Choroid plexus epithelial cell (primary cell): ENCODE measurements at places on chromosomes 5 and 9.

DNA sequence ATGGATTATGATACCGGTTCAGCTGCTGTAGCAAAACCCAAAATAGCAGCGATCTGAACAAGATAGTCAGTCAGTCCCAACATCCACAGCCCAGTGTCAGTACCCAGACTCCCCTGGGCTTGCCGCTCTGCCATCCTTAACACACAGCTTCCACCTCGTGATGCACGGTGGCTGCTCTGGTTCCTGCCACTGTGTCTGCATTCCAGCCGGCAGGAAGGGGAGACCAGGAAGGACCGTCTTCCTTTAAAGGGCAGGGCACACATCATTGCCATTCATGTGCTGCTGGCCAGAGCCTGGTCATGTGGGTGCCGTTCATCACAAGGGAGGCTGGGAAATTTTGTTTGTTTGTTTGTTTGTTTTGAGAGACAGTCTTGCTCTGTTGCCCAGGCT, 131.0 kb upstream of the IER5L start:
- no peak for DNase-seq

- peak; percentile 16 for DNase-seq
These were observed 144.6 kb downstream of the CACNA1B start for GRCh38 chr9:138022121-138022741.

- peak; percentile 89 for DNase-seq
These were observed 505.6 kb downstream of the TLE1 start for GRCh38 chr9:81183761-81184160.

GRCh38 chr5:5454391-5454790, 31.9 kb downstream of the ICE1 start:
- no peak for DNase-seq

GRCh38 chr5:82100303-82101077, 128.7 kb downstream of the ATG10 start:
- peak; percentile 77 for DNase-seq

- DNase-seq: no peak
These were observed 289.3 kb downstream of the FANCC start for GRCh38 chr9:95027914-95028852.

GRCh38 chr5:87268970-87269377, 1.3 kb downstream of the RASA1 start:
- DNase-seq: no peak

DNA sequence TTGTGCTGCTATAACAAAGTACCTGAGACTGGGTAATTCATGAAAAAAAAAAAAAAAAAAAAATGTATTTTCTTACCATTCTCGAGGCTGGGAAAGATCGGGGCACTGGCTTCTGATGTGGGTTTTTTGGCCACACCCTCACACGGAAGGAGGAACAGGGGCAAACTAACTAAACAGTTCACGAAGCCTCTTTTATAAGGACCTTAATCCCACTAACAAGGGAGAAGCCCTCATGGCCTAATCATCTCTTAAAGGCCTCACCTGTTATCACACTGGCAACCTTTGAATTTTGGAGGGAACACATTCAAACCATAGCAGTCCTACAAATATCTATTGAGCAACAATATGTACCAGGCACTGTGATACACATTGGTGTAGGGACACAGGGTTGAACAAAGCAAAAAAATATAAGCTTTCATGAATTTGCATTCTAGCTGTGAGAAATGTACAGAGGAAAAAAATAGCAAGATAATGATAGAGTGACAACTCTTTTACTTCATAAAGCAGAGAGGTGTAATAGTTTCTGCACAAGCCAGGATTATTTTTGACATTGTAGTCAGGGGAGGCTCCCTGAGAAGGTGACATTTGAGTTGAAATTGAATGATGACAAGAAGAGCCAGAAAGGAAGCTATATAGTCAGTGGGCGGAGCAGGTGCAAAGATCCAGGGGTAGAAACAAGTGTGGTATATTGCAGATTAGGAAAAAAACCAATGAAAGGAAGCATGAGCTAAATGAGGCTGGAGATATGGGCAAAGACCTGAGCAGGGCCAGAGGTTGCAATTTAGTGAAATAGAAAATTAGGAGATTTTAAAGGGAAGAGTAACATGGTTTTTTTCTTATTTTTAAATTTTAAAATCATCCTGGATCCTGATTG, 68.1 kb upstream of the GRAMD2B start:
- peak; percentile 38 for DNase-seq

- DNase-seq: no peak
These were observed 132.4 kb downstream of the DAB2IP start for GRCh38 chr9:121783521-121784507.

DNA sequence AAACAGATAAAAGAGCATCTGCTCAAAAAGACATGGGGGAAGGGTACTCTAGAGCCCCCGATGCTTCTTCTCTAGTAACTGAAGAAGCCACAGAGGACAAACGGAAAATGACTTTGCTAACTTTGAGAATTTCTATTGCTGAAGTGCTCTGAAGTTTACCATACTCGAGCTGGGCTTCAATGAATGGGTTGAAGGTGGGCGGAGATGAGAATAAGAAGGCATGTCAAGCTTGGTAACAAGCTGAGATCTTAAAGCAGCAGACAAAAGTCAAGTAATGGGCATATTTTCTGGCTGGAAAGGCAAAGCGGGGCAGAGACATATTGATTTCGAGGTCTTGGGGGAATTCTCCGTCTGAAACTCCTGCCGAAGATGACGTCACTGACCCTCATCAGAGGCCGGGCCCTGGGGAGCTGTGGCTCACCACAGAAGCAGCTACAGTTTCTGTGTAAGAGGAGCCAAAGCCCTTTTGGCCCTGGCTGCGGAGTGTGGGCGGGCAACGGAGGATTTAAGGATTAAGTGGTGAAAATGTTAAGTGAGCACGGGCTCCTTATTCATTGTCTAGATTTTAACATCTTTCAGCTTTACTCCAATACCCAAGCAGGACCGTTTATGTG, 115.8 kb upstream of the SLIT3 start:
- peak; percentile 82 for DNase-seq

- no peak for DNase-seq
These were observed 63.5 kb downstream of the ZNF354C start for GRCh38 chr5:179123491-179124272.

GRCh38 chr5:79021753-79022152, 36.6 kb upstream of the ARSB start:
- DNase-seq: no peak

- no peak for DNase-seq
These were observed 14.1 kb upstream of the NUP214 start for GRCh38 chr9:131111186-131111853.

DNA sequence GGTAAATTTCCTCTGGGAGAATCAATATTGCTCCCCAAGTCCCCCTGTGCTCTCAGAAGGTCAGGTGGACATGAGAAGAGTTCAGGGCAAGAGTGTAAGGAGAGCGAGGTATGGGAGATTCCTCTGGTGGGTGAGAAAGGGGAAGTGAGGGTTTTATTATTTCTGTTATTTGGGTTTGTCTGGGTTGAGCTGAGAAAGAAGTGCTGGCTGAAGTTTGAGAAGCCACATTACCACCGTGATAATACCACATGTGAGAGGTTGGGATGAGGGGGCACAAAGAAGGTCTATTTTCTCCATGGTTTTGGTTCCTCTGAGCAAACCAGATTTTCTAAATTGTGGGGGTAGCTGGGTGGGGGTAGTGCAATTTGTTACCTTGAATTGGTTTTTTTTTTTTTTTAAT, 350.4 kb downstream of the OSTF1 start:
- DNase-seq: no peak

DNA sequence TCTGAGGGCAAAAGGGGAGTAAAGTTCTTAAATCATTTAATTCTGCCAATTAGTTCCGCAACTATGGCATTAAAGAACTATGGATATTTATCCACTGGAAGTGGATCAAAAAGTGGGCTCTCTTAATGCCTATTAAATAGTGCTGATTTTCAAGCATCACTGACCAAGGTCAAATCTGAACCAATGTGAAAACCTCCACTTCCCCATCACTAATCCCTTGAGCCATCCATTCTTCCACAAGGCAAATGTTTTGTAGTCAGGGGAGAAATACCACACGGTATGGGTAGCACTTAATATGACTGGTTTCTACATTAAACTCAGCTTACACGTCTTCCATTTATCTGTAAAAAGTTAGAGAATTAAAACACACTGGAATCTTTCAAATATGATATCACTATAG, 57.6 kb downstream of the MLLT3 start:
- no peak for DNase-seq

DNA sequence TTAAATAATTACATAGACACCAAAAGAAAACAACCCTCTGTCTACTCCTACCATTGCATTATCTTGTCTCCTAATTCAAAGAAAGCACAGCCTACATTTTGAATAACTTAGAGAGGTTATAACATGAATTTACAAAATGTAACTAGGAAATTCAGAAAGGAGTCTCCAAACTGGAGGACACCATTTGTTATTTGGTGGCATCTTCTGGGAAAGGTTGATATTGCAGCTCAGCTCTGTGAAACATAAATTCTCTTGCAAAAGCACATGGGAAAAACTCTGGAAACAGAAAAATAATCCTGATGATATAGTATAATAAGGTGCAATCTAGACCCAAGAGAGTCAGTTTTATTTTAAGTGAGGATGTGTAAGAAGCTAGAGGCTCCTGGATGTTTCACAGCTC, 215.3 kb downstream of the MLLT3 start:
- peak; percentile 30 for DNase-seq

DNA sequence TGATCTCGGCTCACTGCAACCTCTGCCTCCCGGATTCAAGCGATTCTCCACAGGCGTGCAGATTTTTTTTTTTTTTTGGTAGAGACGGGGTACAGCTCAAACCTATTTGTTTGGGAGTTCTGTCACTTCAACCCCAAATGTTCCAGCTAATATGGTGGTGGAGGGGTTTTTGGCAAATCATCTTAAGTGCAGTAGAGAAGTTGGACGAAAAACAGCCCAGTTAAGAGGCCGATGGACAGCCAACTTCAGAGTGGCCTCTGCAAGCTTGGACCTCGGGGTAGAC, 756 bp upstream of the PRR7 start:
- DNase-seq: no peak

GRCh38 chr9:129595903-129596540, 24.9 kb downstream of the C9orf50 start:
- no peak for DNase-seq

GRCh38 chr9:123319541-123320339, 36.3 kb upstream of the CRB2 start:
- DNase-seq: no peak

GRCh38 chr5:133406977-133407632, 205.2 kb downstream of the FSTL4 start:
- no peak for DNase-seq

DNA sequence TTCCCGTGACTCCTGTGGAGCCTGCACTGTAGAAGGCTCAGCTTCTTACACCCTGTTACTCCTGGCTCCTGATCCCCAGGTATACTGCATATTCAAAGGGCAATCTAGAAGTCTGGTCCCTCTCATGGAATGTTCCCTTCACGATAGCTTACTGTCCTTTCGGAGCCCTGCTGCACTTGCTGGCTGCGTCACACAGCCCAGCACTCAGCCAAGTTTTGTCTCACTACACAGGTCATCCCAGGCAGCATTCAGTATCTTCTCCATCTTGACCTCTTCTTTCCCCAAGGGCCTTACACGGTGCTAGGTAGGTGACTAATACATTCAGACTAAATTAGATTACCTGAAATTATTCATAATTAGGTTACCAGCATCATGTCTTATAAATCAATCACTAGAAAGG, 123.7 kb downstream of the WDR41 start:
- no peak for DNase-seq

DNA sequence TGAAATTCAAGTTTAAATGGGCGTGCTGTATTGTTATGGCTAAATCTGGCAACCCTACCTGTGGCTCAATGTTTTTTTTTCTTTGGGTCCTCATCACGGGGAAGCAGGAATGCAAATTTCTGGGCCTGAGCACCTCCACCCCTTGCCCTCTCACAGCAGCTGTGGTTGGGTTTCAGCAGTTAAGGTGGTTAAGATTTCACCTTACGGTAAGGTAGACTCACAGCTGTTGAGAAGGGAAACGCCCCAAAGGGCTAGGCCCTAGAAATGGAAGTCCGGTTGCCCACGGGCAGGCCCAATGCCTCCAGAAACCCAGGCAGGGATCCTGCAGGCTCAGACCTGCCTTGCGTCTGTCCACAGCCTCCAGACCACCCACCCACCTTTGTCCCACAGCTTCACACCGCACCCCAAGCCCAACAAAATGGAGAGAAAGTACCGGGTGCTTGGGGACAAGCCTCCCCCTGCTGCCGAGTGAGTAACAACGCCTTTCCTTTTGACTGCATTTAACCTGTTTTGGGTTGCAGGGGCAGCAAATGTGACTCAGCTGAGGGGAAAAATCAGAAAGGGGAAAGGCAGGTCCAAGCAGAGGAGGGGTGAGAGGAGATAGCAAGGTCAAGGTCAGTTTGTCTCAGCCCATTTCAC, 48.1 kb upstream of the TDRD7 start:
- no peak for DNase-seq

- peak; percentile 58 for DNase-seq
These were observed 5.5 kb downstream of the FOXD1 start for GRCh38 chr5:73442996-73443627.

DNA sequence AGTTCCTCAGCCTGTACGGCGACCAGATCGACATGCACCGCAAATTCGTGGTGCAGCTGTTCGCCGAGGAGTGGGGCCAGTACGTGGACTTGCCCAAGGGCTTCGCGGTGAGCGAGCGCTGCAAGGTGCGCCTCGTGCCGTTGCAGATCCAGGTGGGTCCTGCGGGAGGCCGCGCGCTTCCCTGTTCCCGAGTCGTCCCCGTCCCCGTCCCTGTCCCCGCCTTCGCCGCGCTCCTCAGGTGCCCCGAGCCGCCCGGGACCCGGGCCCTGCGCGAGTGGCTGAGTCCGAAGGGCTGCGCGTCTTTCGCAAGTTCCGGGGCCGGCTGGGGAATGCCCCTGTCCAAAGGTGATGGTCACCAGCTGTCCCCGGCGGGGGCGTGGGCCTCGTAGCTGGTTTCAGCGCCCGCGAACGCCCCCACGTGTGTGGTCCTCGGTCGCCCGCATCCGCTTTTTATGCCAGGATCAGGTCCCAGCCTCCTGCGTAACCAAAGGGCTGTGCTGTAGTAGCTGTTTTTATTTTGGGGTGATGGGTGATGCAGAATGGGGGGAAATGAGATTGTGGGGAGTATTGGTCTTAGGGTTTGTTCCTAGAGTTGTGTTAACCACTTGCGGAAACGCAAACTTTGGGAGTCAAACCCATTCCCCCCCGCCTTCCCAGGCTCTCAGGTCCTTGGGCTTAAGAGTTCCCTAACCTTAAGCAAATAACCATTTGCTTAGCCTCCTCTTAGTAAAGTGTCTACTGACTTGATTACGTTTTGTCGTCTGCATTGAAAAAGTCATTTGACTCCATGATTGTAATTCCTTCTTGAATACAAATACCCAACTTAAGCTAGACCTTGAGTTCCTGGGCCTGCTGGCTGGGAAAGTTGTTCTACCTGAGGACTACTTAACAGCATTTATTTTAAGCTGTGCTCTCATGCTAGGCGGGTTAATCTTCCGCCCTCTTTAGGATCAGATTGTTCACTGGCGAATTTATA, 663 bp downstream of the ISOC1 start:
- peak; percentile 26 for DNase-seq

- DNase-seq: peak; percentile 74
These were observed 36.3 kb upstream of the EBF1 start for GRCh38 chr5:159135896-159136531.

DNA sequence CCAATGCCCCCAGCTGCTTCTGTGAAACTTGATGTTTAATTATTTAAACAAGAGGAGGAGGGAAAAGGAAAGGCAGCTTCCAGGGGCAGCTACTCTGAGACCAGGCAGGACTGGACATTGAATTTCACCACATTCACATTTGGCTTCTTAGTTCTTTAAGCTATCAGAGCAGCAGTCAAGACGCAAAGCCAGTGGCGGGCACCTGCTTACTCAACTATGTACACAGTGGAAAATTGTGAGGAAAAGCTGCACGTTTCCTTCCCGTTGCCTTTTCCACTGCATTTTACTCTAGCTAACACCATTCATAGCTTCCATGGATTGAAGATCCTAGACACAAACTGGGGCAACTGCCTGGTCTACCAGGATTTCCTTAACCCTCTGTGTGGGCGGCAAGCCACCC, 200.3 kb downstream of the ERCC6L2 start:
- no peak for DNase-seq
